ENCODE measurements at places on chromosomes 7 and 10. TPM values are rescaled to one million over a fixed set of nuclear protein-coding genes. Genes with fewer than 3 reads are reported as not detected.

CAPZA2 gene
- total RNA-seq, result 68.8 TPM

FOXK1 gene
- 25.7 TPM for total RNA-seq

ZNF239 gene
- total RNA-seq, result 2.8 TPM

IPMK gene
- total RNA-seq, result 12.6 TPM

RET gene
- 0.04 TPM for total RNA-seq

MMD2 gene
- not detected for total RNA-seq

RGR gene
- not detected for total RNA-seq

DNA sequence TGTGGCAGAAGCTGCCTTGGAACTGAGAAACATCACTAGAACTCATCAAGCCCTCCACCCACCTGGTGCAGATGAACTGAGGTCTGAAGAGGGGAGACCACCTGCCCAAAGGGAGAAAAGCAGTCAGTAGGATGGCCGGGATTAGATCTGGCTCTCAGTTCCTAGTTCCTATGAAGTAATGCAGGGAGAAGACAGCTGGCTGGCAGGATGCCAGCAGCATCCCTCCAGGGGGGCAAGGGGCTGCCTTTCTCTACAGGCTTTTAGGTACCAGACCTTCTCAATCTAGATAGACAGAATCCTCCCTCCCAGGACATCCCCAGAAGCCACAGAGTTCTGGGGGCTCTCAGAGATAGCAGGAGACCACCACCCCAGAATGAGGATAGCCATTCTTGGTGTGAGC, 7.8 kb downstream of the CRHR2 start:
- DNase-seq, result no peak
- H3K4me3 ChIP-seq, result no peak overlapping the region
- no peaks in the 10 kb centered on the region for H3K36me3 ChIP-seq
- H3K4me1 ChIP-seq, result no peaks in the 10 kb centered on the region
- no peaks in the 10 kb centered on the region for H3K27me3 ChIP-seq
- H3K27ac ChIP-seq, result no peak overlapping the region

GRCh38 chr10:98488669-98489430, 42.1 kb upstream of the HPS1 start:
- no peak overlapping the region for H3K27ac ChIP-seq
- H3K36me3 ChIP-seq, result no peaks in the 10 kb centered on the region
- no peaks in the 10 kb centered on the region for H3K27me3 ChIP-seq
- DNase-seq, result no peak

GRCh38 chr10:77644557-77645243, 7.1 kb upstream of the KCNMA1 start:
- no peaks in the 10 kb centered on the region for H3K27me3 ChIP-seq
- H3K4me3 ChIP-seq, result no peak overlapping the region
- no peak overlapping the region for H3K27ac ChIP-seq
- DNase-seq, result no peak
- H3K36me3 ChIP-seq, result no peaks in the 10 kb centered on the region

- H3K4me3 ChIP-seq, result no peak overlapping the region
- no peaks in the 10 kb centered on the region for H3K27me3 ChIP-seq
- DNase-seq, result no peak
- no peak overlapping the region for H3K27ac ChIP-seq
- H3K4me1 ChIP-seq, result no peaks in the 10 kb centered on the region
Observed at GRCh38 chr10:53573498-53573897, 800.9 kb upstream of the MBL2 start.

GRCh38 chr7:154566877-154567276, 436.0 kb downstream of the PAXIP1 start:
- H3K36me3 ChIP-seq, result no peaks in the 10 kb centered on the region
- H3K27ac ChIP-seq, result no peak overlapping the region
- H3K4me3 ChIP-seq, result no peak overlapping the region
- H3K27me3 ChIP-seq, result no peaks in the 10 kb centered on the region

- no peak overlapping the region for H3K4me3 ChIP-seq
- DNase-seq, result no peak
- no peak overlapping the region for H3K27ac ChIP-seq
- no peaks in the 10 kb centered on the region for H3K36me3 ChIP-seq
Observed at GRCh38 chr10:131009791-131010190, 301.7 kb downstream of the TCERG1L start.

DNA sequence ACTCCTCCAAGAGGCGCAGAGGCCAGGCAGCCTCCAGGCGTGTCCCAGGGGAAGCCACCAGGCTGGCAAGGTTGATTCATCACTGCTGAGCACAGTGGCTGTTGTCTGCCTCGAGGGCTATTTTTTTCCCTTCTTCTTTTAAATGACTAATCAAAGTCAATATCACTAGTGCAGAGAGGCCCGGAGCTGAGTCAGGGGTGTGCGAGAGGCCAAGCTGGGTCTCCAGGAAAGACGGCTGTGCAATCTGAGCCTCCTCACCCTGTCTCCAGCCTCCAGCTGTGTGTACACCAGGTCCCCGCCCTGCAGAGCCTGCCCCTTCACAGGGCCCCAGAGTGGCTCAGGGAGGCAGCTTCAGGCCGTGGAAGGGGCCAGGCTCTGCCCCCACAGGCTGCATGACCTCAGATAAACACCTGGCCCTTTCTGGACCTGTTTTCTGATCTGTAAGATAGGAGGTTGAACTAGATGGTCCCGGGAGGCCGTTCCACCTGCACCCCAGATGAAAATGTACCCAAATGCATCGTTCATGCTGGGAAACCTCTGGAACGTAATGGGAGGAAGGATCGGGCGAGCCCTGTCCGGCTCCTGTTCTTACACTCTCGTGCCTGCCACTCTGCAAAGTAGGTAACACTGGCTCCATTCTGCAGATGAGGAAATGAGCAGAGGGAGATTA, 3.7 kb downstream of the STX1A start:
- H3K27ac ChIP-seq, result peak overlapping the region; percentile 39
- no peak for DNase-seq
- no peak overlapping the region for H3K4me3 ChIP-seq
- H3K27me3 ChIP-seq, result no peaks in the 10 kb centered on the region

DNA sequence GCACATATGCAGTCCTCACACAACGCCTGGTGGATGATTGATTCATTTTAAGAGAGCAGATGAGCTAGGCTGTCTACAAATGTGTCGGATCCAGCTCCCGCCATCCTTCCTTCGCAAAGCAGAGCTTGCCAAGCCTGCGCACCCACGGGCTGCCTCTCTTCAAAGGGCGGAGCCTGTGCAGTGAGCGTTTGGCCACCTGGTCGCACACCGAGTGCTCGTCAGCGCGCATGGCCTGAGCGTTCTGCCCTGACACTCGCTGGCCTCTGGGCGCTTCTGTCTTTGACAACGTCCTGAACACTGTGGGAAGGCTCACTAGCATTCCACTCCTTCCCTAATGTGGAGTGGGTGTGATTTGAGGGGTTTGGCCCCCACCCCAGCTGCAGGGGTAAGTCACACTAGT, 47.1 kb upstream of the TMEM72 start:
- no peaks in the 10 kb centered on the region for H3K27me3 ChIP-seq
- H3K27ac ChIP-seq, result peak overlapping the region; percentile 71
- H3K4me1 ChIP-seq, result peaks cover 8% of the 10 kb centered on the region
- H3K4me3 ChIP-seq, result peak overlapping the region; percentile 48
- H3K36me3 ChIP-seq, result no peaks in the 10 kb centered on the region

DNA sequence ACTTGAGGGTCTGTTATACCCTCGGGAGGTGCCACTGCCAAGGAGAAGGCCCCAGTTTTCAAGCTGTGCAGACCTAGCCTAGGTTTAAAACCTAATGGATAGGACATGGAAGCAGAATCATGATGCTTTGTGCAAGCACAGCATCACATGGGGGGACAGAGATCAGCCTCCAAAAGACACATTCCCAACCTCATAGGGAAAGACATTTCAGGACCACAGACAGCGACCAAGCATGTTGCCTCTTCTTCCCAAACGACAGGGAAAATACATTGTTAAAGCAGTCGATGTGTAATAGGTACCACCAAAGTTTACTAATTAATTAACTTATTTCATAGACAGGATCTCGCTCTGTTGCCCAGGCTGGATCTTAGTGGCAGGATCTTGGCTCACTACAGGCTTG, 573.9 kb downstream of the TCERG1L start:
- H3K4me1 ChIP-seq, result no peaks in the 10 kb centered on the region
- no peaks in the 10 kb centered on the region for H3K27me3 ChIP-seq
- no peak overlapping the region for H3K27ac ChIP-seq
